ENCODE measurements at places on chromosomes 6 and 20.
A peak's percentile ranks its signal among the peaks of the same experiment; 100 is the strongest.

GRCh38 chr20:3654326-3655130 is 8.7 kb downstream of the GFRA4 start:
- no peak for DNase-seq

DNA sequence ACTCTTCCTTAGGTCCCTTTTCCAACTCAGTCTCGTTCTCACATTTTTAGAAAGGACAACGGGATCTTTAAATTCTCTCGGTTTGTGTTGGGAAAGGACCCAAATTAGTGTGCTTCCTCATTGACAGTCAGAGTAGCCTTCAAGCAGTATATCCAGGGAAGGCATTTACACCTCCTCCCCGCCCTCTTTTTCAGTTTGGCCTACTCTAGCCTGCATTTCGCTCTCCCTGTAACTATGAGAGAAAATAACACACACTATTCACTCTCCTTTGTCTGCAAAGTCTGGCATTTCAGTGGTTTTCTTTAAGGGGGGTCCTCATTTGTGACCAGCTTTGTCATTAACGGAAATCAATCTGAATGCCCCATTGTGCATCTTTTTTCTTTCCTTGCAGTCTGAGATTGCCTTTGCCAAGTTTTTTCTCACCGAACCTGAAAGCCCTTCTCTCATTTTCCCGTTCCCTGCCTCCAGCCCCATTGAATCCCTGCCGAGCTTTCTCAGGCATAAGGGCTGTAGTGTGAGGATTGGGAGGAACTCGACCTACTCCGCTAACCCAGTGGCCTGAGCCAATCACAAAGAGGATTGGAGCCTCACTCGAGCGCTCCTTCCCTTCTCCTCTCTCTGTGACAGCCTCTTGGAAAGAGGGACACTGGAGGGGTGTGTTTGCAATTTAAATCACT is 393 bp upstream of the FABP7 start:
- DNase-seq: no peak

DNA sequence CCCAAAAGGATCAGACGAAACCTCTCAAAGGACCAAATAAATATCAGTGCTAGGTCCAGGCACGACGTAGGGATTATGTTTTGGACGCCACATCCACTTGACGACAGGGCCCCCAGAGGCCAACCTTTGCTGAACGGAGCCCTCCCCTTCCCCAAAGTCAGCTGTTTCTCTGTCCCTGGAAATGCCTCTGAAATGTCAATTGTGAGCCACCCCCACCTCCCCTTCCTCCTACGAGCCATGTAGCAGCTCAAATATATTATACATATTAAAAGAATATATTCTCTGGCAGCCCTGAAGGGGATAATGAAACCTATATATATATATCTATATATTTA is 39.6 kb upstream of the BLCAP start:
- no peak for DNase-seq

DNA sequence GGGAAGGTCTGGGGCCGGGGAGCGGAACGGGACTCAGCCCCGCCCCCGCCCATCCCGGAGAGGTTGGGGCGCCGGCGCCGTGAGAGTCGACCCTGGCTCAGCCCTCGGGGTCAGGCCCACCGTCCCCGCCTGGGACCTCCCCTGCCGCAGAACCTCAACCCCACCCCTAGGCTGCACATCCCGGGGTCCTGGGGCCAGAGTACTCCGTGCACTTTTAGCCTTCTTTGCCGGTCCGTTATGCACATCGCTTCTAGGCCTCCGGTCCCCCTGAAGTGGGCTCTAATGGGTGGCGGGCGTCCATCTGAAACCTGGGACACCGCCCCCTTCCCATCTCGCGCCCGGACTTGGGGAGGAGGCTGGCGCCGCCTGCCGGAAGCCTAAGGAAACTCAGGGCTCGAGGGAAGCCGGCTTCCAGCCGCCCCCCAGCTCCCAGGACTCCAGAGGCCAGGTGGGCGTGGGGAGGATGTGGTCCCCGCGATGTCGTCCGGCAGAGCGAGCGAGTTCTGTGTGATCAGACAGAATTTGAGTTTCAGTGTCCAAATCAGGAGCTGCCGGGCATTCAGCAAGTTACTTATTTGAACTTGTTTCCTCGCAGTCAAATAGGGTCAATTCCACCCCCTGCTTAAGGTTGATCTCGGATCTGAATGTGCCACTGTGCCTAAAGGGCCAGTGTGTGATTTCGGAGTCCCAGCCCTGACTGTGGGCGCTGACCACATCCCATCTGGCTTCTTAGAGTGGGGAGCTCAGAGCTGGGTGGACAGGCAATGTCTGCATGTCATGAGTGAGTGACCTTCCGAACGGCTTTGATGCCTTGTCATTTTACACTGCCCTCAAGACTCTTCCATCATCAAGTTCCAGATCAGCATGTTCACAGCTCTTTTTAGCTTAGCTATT is 47.6 kb downstream of the CPXM1 start:
- DNase-seq: peak; percentile 40

GRCh38 chr20:16424780-16425179 is 148.5 kb downstream of the KIF16B start:
- no peak for DNase-seq

DNA sequence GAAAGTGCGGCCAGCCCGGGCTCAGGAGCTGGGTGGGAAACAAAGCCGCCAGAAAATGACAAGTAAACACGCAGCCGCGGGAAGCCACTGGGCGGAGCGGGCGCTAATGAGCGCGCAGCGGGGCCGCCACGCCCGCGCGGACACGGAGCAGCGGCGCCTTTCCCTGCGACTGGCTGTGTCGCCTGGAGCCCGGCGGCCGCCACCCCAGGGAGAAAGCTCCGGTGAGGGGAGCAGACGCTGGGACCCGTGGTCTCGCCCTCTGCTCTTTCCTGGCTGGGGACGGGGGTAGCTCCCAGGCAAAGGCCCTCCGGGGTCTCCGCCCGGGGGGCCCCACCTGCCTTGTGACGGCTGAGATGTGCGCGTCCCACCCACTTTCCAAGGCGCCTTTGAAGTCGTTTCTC is 54.9 kb downstream of the PRR18 start:
- no peak for DNase-seq

DNA sequence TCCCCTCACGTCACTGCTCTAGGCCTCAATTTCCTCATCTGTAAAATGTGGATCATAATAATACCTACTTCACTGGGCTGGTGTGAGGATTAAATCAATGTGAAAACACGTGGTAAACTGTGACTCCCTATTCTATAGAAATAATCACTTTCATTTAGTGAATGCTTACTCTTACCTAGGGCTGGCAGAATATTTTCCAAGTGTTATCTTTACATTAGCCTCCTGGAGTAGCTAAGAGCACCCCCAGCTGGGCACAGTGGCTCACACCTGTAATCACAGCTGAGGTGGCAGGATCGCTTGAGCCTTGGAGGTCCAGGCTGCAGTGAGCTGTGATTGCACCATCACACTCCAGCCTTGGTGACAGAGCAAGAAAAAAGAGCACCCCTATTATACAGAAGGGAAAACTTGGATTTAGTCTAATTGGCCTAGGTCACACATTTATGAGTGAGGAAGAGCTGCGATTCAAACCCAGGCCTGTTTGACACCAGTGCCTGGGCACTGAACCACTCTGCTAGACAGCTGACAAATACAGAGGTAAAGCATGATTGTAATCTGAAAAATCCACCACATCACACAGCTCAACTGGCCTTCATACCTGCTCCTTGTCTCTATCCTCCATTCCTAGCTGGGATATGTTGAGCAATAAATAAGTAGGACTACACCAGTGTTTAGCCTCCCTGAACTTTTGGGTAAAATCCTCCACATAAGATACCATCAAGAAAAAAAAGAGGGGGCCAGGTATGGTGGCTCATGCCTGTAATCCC is 1.4 kb upstream of the SNTA1 start:
- no peak for DNase-seq

DNA sequence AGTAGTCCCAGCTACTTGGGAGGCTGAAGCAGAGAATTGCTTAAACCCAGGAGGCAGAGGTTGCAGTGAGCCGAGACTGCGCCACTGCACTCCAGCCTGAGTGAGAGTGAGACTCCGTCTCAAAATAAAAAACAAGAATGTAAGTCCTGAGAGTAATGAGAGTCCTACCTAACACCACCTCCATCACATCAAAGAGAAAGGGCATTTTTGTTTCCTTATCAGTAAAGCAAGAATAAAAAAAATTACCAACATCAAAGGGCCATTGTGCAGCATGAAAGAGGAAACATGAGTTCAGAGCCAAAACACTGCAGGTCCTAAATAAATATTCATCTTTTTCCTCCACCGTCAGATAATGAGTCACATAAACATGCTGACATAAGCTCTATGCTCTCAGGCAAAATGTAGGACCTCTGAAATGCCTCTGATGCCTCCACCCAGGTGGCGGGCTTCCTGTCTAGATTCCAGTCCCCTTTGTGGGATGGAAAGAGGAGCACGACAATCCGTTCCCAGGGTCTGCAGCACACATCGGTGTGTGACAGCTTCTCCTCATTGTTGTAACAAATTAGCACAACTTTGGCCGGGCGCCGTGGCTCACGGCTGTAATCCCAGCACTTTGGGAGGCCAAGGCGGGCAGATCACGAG is 7.2 kb downstream of the ATP9A start:
- peak; percentile 36 for DNase-seq

DNA sequence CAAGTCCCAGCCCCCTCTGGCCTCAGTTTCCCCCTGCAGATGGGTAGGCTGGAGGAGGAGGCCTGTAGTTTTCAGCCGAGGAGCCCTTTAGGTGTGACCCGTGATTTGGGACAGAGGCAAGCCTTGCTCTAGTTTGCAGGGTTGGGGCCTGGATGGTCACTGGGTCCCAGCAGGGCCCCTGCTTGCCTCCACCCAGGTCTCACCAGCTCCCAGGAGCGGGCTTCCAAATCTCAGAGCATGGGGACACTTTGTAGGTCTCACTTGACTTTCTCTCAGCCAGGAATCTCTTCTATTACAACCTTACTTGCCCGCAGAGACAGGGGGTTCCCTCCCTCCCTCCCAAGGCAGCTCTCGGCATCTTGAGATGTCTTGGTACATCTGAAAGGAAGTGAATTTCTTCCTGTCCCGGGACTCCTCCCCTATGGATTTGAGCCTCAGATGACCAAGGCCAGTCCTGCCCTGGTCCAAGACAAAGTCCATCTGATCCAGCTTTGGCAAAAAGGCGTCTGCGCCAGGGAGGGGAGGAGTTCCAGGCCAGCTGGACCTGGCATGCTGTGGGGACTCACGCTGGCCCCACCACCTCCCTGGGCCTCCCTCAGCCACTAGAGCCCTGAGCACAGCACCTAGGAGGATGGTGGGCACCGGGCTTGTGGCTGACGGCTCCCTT is 47.4 kb downstream of the SRC start:
- no peak for DNase-seq

GRCh38 chr6:52570291-52570700 is 6.6 kb downstream of the TRAM2 start:
- DNase-seq: peak; percentile 54

- DNase-seq: peak; percentile 55
These were observed 347.5 kb downstream of the SAMD5 start for GRCh38 chr6:147855803-147856482.

DNA sequence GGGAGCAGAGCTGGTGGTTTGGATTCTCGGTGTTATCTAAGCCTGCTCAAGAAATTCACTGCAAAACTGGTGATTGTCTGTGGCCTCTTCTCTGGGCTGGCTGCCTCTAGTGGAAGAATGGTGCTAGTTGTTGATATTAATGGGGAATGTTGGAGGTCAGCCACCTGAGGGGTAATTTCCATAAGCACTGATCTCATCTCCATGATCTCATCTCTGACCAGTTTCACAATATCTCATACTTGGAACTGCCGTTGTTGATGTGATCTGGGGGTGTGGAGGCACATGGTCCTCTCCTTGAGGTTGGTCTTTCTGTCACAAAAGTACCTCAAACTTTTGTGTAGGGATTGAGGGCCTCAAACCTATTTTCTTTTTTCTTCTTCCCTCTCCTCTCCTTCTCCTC is 102.6 kb downstream of the CD109 start:
- DNase-seq: peak; percentile 88

- no peak for DNase-seq
These were observed 2.8 kb downstream of the ADNP start for GRCh38 chr20:50928469-50928868.

DNA sequence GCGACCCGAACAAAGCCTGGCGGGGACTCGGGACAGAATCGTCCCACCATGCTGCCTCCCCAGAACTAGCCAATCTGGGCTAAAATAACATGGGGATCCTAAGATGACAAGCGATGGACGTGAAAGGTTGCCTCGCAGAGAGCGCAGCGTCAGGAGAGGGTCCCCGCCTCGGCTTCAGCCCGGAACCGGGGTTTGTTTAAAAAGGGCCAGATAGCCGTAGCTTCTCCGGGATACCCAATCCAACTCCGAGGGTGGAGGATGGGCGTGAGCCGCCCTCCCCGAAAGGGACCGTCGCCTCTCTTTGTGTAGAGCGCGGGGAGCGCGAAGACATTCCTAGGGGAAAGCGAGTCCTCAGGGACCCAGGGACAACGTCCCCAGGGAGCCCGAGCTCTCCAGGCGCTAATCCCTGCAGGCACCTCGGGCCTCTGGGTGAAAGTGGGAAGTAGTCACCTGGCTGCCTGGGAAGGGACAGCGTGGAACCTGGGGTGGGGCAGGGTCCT is 643 bp downstream of the CD24 start:
- DNase-seq: no peak

DNA sequence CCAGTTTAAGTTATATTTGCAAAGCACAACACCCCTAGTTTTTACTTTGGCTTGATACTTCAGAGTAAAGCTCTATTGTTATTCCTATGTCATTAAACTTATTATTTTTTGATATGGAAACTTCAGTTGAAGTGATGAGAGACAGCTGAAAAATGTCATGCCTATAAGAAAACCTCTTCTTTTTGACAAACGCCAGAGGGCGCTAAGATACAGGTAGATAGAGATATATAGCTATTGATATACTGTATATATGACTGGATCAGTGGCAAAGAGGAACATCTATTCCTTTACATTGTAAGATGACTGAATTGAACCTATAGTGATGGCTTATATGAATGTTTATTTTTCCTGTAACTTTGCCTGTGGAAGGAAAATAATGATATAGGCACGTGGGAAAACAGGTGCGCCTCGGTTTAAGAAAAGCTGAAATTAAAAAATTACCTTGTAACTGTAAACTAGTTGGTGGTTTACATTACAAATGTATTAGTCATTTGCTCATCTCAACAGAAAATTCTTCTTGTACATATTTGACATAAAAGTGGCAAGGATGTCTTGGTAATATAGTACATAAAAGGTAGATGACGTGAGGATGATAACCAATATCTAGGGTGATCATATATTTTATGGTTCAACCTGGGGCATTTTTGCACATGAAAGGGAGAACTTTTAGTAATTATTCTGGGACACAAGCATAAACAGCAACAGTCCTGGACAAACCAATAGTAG is 74.1 kb downstream of the LAMA4 start:
- DNase-seq: peak; percentile 90

DNA sequence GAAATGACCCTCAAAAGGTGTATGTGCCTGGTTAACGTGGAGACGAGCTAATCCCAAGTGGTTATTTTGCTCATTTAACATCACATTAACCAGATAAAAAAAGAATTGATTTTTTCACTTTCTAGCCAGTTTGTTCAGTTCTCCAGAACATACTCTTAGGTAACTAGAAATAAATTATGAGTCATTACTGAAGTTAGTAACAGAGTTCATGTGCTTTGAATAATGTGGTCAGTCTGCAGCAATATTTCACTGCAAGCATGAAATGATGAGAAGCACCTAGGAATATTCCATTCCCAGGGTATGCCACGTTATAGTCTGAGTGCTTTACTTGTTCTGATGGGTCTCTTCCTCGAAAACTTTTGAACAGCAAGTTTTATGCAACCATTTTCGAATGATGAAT is 138.3 kb upstream of the INSM1 start:
- DNase-seq: no peak
